ENCODE measurements at places on chromosomes 16 and 17.

DNA sequence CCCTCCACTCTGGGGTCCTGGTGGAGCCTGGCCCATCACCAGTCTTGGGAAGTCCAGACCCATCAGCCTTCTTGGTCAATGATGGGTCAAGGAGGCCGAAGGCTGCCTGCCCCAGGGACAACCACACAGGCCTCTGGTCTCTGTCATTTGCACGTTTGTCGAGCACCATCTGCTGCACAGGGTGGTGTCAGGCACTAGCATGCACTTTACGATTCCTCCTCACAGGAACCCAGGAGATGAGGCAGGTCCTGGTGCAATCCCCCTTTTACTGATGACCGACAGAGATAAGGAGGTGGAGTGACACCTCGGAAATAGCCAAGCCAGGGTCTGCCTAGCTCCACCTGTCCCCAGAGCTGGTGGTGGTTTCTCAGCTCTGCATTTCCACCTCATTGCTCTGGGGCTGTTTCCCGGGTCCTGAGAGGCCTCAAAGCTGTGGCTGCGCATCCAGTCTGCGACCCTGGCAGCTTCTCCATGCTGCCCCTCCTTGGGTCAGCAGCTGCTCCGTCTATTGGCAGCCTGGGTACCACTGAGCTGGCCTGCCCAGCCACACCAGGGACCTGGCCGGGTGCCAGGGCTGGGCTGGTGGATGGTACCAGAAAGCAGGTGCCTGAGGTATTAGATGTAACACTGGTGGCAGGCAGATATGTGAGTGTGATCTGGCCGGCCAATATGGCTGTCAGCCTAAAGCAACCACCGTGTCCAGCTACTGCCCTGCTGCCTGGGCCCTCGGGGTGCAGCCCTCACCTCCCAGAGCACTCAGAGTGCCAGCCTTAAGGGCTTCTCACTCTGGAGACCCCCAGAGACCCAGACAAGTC is 10.0 kb downstream of the MMP15 start:
- DNase-seq, result no peak

DNA sequence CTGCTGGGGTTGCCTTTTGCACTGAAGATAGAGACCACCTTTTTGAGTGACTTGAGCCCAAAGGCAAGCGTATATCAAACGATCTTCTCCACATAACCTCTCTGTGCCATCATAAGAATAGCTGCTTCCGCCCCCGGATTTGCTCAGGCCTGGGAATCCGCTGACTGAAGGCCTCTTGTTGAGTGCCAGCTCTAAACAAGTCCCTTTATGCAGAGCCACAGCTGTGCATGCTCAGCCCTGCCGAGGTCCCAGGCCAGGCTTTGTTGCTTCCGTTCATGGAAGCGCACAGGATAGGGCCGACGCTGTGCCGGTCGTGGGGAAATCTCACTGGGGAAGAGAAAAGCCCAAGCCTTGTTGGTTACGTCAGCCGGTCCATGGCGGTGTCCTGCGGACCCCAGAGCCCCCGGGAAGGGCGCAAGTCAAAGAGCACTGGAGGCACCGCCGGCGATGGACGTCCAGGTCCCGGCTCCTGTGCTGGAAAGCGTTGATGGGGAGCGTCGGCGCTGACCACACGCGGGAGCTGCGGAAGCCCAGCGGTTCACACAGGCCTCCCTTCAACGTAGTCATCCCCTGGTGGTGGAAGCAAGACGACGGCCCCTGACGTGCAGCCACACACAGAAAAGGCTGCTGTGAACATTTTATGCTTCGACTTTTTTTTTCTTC is 23.5 kb upstream of the RPL13 start:
- no peak for DNase-seq

DNA sequence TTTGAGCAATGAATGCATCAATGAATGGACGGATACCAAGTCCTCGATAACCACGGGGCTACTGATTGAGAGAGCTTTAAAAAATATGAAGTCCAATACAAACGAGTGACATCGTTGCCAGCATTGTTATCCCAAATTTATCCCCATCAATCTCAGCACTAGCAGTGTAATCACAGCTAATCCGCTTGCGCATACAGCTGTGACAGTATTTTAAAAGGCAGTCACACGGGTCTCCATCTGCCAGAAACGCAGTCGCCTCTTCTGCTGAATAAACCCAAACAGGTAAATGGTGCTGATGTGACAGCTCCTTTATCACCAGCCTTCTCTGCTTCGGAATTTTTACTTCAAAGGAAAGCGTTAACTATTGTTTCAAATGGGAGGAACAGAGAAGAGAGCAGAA is 311.1 kb downstream of the XYLT1 start:
- DNase-seq, result no peak

- DNase-seq, result no peak
These were observed 154.2 kb downstream of the KCNJ12 start for GRCh38 chr17:21530311-21530710.

- DNase-seq, result no peak
These were observed 289.8 kb downstream of the MAF start for GRCh38 chr16:79310710-79311109.

GRCh38 chr17:75514919-75515495 is 330 bp downstream of the CASKIN2 start:
- DNase-seq, result no peak

- DNase-seq, result no peak
These were observed 4.2 kb downstream of the CCL3 start for GRCh38 chr17:36085765-36086164.

- no peak for DNase-seq
These were observed 82.1 kb downstream of the KSR1 start for GRCh38 chr17:27538156-27538955.

DNA sequence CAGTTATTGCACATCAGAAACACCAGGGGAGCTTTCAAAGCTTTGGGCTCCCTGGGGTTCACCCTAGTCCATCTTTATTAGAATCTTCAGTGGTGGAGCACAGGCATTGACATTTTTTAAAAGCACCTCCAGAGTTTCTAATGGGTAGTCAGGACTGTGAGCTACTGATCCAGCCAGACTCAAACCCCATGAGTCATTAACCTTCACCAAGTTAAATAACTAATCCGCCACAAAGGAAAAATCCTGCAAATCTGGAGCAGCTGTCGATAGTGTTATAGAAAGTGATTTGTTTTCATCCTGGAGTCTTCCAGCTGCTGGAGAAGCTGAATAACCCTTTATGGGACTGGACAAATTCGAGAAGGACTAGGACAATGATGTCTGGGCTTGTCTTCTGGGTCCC is 93.2 kb upstream of the PIRT start:
- DNase-seq, result no peak

- DNase-seq, result no peak
These were observed 118.3 kb upstream of the ADAMTS18 start for GRCh38 chr16:77553130-77553529.

- no peak for DNase-seq
These were observed 650 bp downstream of the ATP6V0A1 start for GRCh38 chr17:42459256-42459800.

DNA sequence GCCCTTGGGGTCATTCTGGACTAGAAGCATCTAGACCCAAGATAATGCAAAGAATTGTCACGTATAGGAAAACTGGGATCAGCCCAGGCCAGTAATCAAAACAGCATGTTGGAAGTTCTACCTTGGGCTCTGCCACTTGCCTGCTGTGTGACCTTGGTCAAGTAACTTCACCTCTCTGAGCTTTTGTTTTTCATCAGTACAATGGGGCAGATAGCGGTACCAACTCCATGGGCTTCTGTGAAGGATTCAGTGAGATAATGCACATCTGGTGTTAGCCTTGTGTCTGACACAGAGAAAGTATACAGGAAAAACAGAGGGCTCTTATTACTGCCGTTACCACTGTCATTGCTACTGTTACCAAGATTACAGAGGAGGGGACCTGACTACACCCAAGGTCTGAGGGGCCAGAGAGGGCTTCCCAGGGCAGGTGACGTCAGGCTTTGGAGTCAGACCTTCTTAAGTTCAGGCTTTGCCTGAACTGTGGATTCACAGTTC is 24.6 kb downstream of the CMIP start:
- no peak for DNase-seq

GRCh38 chr17:40064971-40065768 is 2.4 kb downstream of the THRA start:
- no peak for DNase-seq

DNA sequence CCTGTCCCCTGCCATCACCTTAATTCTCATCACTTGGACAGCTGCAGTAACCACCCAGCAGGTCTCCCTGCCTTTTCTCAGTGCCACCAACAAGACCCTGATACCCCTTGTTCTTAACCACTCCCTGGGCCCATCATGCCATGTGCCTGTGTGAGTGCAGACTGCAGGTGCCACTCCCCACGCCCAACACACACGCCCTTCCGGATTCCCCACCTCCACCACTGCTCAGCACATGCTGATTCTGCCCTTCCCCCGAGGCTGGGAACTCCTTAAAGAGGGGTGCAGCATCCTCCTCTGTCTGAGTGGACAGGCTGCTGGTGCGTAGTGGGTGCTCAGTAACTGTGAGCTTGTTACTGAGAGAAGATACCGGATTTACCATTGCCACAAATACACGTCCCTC is 52.4 kb downstream of the PLD6 start:
- no peak for DNase-seq

DNA sequence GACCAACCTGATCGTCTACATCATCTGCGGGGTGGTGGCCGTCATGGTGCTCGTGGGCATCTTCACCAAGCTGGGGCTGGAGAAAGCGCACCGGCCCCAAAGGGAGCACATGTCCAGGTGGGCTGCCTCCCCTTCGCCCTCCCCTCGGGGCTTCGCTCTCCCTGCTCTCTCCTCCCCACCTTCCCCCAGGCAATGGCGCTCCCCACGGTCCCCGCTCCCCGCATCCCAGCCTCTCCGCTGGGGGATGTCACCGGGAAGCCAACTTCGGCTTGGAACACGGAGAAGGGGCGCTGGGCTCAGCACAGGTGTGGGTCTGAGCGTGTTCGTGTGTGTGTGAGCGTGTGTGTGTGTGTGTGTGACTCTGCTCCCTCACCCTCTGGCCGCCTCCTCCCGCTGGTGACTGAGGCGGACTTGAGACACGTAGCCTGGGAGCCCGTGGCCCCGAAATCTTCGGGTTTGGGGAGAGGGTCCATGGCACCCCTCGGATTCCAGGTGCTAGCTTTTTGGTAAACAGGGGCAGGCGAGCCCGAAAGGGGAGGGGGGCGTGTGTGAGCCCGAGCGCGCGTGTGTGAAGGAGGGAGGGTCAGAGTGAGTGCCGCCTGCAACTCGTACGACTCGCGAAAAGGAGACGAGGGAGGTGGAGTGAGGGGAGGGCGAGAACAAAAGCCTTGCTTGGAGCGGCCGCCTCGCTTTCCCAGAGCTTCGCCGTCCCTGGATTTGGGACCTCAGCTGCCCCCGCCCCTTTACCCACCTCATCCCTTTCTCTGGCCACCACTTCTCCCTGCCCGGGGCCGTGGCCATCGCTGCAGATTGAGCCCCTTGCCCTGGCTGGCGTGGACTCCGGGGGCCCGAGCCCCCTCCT is 1.3 kb downstream of the SHISA9 start:
- no peak for DNase-seq

GRCh38 chr16:54027558-54027957 is 259.0 kb downstream of the IRX3 start:
- DNase-seq, result no peak

DNA sequence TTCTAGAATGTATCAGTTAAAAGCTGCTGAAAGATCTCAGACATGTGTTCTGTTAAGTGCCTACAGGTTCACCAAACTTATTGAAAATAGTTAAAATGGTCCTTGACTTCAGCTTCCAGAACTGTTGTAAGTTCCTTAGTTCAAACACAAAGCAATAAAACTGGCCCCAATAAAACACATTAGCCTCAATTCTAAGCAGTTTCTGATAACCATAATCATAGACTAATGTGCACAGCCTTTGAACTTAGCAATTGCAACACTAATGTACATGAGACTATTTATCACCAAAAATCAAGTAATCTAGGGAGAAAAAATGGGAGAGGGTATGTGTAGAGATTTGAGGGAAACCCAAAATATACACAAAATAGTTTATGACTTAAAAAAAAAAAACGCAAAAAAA is 15.4 kb downstream of the PIGL start:
- DNase-seq, result no peak

DNA sequence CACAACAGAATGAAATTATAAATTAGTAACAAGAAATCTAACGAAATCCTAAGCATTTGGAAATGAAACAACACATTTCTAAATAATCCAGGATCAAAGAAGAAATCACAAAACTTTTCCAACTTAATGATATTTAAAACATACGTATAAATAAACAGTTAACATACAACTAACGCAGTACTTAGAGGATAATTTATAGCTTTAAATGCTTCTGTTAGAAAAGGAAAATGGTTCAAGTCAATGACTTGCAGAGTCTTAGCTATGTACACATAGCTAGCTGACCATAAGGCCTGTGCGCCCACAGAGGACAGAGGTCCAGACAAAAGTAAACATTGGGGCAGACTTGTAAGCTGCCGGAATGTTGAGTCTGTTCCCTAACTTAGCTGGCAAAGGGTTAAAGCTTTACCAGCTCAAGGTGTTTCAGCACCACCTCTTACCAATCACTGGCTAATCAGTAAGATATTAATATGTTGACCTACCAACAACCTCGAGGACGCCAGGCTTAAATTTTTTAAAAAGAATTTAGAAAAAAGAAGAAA is 84.6 kb downstream of the PARN start:
- no peak for DNase-seq

DNA sequence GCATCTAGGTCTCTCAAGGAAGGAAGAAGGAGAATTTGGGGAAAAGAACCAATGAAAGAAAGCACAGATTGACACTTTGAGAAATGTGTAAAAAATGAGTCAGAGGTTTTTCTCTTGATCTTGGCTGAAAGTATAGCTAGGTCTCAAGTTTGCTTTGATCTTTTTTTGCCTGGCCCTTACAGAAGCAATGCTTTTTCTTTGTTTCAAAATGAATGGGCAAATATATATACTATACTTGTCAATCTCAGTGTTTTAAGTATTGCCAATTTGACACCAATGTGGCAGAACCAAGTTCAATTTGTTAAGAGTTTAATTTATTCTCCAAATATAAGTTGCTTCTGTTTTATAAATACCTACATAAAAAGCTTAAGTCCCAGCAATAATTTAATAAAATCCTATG is 119.6 kb downstream of the PPM1E start:
- DNase-seq, result no peak

DNA sequence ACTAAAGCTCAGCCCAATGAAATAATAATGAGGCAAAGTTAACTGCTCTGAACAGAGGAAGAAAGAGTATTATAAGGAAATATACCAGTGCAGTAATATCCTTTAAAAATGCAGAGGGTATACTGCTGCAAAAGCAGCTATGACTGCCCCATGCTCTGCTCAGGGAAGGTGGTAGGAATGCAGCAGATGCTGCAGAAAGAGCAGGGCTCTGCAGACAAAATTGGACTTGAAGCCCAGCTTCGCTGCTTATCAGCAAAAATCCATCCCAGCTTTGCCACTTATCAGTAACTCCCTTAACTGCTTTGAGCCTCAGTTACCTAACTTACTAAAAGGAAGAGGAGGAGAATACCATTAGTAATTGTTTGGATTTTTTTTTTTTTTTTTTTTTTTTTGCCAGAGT is 533.8 kb upstream of the CDH5 start:
- no peak for DNase-seq
